Germinal center (tissue), 1 donor: ENCODE measurements at places on chromosomes 6 and 20.

GRCh38 chr20:36214684-36215256, 21.5 kb upstream of the AAR2 start:
- DNase-seq: peak; percentile 28

- no peak for DNase-seq
Observed at GRCh38 chr6:113331021-113331420, 526.1 kb upstream of the MARCKS start.

DNA sequence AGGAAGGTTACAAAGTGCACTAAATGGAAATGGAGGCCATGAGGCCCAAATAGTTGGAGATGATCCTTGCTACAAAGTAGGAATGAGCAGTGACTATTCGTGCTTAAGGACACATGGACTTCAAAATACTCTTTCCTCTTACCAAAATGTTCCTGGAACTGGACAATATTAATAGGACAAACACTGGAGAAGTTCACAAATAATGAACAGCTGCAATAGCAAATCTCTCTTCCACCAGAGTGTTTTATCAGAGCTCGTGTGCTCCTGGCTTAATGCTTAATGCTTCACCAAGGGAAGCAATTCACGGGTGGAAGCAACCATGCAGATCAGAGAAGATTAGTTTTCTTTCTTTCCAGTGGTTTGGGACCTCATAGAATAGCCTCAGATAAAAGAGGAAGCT, 435.4 kb downstream of the BCKDHB start:
- DNase-seq: no peak

- DNase-seq: peak; percentile 2
Observed at GRCh38 chr20:7094438-7094997, 327.0 kb downstream of the BMP2 start.

DNA sequence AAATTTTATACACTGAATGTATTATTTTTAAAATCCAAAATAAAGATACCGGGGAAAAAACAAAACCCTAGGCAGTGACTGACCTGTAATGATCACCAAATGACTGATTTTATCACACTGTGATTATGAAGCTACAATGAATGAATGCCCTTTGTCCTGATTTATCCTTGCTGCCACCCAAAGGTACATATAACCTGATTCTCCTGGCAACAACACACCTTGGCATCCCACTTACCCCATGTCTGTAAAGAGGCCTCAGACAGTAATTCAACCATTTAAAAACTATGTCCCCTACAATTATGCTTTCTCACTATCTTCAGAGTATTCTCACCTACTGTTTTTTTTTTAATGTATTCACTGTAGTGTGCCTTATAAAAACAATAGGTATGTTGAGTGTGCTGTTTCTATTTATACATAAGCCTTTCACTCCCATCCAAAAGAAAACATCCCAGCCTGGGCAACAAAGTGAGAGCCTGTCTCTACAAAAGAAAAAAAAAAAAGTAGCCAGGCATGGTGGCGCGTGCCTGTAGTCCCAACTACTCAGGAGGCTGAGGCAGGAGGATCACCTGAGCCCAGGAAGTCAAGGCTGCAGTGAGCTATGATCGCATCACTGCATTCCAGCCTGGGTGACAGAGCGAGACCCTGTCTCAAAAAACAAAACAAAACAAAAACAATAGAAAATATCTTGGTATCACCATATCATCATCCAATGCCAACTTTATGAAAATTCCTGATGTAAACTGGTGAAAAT, 21.7 kb downstream of the B4GALT5 start:
- DNase-seq: no peak

DNA sequence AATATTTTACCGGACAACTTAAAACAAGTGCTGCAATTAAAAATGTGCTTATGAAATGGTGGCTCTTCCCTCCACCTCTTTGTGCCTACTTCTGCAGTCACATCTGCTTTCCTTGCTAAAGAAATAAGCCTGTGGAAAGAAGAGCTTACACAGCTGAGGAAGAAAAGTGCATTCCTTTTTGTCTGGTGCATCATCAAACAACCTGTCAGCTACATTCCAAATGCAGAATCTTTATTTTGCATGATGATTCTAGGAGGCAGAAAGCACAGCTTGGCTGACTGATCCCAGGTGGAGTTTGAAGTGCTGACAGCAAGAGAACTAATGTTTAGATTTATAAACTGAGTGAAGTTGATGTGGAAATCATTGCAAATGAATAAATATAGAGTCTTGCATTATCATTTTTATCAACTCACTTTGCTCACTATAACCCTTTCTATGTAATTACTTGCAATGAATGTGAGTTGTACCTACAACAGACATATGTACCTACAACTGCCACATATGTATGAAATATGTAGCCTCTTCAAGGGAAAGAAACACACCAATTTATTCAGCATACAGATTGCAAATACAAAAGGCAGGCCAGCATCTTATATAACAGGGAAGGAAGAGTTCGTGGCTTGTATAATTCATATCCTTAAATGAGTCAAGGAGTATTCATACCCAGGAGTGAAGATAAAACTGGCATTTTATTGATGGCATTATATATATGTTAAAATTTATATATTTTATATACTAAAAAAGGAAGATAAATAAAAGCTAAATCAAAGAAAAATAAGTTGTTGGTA, 223.4 kb upstream of the MCHR2 start:
- DNase-seq: no peak

- no peak for DNase-seq
Observed at GRCh38 chr6:33927616-33928015, 123.8 kb upstream of the MLN start.

DNA sequence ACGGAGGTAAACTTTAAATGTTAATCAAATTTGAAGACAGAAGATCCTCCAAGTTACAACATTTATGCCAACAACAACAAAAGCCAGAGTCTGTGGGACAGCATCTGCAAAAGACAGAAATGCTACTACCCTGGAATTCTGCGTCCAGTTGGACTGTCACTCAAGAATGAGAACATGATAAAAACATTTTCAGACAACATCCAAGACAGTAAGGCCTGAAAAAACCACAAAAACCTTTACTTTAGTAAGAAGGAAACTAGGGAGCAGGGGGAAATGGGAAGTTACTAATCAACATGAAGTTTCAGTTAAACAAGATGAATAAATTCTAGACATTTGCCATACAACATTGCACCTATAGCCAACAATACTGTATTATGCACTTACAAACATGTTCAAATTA, 77.6 kb downstream of the MLIP start:
- DNase-seq: no peak

- no peak for DNase-seq
Observed at GRCh38 chr6:26124781-26125685, 37.8 kb downstream of the HFE start.

DNA sequence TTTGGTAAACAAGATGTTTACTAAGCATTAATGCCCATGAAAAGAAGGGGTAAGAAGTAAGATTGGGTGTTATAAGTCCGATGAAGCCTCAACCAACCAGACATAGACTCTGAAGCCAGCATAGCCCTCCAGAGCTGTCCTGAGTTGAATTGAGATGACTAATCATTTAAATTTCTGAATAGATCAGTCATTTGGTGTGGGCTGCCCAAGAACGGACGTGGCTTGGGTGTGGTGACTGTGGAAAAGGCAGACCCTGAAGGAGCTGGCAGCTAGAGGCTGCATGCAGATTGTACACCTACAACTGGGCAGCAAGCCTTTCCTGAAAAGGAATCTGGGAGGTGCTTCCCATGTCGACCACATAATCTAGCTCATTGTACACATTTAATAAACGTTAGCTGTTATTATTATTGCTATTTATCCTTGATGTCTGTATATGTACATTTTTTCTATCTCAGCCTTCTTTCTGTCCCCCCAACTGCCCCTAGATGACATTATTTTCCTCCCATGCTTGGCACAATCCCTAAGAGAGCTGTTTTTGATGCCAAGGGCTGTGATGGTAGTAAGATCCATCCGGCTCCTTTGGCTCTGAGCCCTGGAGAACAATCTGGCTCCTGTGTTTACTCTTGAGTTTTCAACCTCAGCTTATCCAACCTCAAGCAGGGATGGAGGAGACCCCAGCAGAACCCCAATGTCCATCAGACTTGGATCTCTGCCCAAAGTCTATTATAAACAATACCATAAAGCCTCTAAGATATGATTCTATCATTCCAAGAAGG, 57.6 kb upstream of the JAG1 start:
- DNase-seq: no peak

- DNase-seq: no peak
Observed at GRCh38 chr6:75377386-75377785, 92.8 kb upstream of the TMEM30A start.

- no peak for DNase-seq
Observed at GRCh38 chr20:53032478-53032932, 60.3 kb downstream of the TSHZ2 start.

DNA sequence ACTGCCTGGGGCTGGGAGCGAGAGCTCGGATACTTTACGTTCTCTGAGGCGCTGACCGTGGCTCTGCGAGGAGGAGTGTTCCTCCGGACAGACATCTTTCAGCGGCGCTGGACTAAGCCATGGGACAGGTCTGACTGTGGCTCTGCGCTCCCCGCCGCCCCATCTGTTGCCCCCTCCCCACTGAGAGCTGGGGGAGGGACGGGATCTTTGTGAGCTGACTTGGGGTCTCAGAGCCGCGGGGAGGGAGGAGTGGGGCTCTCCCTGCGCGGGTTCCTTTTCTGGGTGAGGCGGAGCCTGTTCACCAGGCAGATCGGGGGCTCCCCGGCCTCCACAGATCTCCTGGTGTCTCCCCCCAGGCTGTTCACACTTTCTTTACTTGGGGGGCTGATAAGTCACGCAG, 11.3 kb upstream of the GATA5 start:
- no peak for DNase-seq

DNA sequence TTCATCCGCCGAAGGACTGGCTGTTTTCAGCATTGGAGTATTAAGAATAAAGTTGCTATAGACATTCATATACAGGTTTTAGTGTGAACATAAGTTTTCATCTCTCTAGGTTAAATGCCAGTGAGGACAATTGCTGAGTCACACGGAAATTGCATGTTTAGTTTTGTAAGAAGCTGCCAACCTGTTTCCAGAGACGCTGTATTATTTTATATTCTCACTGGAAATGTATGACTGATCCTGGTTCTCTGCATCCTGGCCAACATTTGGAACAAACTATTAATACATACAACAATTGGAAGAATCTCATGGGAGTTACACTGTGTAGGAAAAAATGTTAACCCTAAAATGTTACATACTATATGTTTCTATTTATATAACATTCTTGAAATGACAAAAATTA, 16.7 kb upstream of the TGM6 start:
- DNase-seq: no peak
